ENCODE measurements at places on chromosomes 7 and 10.

DNA sequence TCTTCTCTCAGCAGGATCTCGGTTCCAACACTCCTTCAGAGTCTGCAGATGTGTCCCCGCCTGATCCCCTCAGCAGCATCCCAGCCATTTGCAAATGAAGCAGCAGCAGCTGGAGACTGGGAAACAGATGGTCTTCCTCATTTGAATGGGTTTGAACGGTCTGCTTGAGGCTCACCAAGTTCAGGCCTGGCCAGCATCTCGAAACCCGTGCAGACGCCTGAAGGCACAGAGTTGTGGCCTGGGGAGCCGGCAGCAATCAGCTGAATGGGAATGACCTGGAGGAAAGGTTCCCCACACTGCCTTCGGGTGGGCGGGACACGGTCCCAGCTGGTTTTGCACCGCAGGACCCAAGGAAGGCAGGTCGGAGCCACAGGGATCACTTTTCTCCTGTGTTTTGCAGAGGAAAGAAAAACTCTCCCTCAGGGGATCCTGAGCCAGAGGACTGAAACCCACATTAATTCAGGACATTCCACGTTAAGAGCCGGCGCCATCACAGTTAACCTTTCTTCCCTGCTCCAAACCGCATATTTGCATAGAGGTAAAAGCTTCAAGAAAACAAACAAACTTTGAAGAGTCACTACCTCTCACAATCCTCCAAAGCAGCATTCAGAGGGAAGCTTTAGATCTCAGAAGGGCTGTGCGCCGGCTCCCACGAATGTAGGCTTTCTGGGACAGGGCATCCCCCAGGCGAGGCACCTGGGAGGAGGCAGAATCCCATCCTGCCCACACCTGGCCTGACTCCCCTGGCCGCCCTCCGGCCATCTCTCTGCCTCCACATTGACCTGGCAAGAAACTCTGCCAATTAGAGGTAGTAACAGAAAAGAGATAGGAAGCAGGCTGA lies 17.7 kb downstream of the FGFR2 start:
- DNase-seq, result peak; percentile 76

DNA sequence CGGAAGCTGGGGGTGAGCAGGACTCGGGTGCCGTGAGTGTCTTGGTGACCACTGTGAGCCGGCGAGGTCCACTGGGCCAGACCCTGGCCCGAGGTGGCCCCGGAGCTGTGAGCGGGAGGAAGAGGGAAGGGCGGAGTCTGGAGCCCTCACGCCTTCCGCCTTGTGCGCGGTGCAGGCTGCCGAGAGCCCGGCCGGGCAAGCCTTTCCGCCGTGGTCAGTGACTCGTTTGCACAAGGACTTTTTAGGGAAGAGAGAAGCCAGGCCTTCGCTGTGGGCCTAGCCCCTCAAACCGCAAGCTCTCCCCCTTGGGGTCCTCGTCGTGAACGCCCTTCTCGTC lies 40.9 kb upstream of the ZNF32 start:
- DNase-seq, result peak; percentile 83

DNA sequence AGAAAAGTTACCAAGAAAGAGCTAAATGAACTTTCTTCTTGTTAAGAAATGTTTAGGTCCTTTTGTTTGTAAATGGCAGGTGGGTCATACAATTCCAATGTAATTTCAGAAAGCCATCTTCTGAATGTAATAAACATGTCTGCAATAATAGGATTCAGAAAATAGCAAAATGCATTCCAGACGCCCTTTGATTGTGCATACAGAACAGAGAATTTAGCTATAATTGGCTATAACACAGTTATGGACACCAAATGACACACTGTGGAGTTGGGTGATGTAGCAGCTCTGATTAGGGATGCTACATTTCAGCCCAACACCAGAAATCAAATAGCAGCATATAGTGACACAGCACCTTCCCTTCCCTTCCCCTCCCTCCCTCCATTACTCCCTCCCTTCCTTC lies 240.8 kb downstream of the SNX10 start:
- no peak for DNase-seq

DNA sequence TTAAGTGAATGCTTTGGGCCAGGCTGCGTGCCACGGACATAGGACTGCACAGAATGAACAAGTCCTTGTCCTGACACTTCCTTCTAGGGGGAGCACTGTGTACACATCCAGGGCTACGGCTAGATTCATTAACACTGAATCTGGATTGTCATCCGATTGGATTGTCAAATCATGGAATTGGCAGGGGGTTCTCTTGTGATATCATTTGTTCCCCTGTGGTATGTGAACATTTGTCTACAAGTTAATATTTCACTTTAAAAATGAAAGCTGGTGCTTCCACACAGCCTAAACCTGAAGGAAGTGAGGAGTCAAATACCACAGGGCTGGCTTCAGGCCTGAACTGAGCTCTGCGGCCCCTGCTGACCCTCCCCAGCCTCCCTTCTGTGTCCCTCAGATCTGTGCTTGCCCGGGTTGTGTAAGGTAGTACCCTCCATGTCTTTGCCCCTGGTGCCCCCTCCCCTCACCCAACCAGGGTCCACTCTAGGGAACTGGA lies 75.6 kb downstream of the SNX10 start:
- no peak for DNase-seq

- no peak for DNase-seq
These were observed 43.6 kb downstream of the ANKRD61 start for GRCh38 chr7:6074612-6075380.

DNA sequence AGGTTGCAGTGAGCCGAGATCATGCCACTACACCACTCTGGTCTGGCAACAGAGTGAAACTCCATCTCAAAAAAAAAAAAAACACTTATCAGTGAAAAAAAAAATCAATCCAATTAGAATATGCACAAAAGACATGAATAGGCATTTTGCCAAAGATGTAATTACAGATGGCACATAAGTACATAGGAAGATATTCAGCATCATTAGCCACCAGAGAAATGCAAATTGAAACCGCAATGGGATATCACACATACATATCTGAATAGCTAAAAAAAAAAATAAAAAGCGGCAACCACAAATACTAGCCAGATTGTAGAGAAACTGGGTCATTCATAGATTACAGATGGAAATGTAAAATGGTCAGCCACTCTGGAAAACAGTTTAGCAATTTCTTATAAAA lies 1310.8 kb downstream of the XPNPEP1 start:
- no peak for DNase-seq

DNA sequence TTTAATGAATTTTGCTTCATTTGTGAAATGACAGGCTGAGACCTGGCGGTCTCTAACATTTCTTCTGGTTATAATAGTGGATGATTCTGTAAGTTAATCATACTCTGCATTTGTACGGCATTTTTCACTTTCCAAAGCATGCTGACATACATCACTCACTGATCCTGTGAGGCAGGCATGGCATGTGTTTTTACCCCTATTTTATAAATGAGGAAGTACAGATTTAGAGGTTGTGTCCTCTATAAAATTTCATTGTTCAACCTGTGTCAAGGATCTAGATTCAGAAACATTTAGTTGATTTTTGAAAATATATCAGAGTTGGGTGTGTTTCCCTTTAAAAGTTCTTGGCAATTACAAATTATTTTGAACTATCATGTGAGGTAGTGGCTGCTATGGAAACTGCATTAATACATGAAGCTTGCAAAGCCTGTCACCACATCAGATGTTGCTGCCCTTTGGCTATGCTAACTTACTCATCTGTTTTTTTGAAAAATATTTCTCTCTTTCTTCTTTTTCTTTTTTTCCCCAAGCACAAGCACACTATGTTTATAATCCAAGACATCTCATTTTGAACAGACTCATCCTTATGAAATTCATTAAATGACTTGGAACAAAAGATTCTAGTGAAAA lies 172.7 kb downstream of the GNAI1 start:
- DNase-seq, result peak; percentile 61

- DNase-seq, result no peak
These were observed 40.5 kb upstream of the GDF10 start for GRCh38 chr10:47259466-47259865.

DNA sequence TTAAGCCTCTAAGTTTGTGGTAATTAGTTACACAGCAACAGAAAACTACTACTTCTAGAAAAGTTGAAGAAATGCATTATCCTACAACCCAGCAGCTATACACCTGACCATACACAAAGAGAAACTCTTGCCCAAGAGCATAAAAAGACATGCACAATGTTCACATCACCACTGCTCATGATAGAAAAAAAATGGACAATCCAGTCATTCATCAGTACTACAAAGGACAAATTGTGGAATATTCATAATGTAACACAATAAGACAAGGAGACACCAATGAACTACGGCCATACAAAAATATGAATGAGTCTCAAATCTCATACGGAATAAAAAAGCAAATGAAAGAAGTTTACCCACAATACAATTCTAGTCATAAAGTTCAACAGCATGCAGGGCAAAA lies 87.4 kb downstream of the ZFAND4 start:
- no peak for DNase-seq

- DNase-seq, result no peak
These were observed 6.4 kb downstream of the TMEM248 start for GRCh38 chr7:66927348-66927948.

DNA sequence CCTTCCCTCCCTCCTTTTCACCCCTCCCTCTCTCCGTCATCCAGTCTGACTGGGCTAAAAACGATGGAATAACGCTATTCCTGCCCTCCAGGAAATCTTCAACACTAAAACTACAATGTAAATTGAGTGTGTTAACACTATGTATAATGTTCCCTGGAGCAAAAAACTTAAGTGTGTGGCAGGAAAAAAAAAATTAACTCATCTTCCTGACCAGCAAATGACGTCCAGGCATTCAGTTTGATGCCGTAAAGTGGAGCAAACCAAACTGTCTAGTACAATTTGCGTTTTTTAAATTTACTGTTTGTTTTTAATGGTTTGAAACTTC lies 545 bp upstream of the MTPN start:
- no peak for DNase-seq

- DNase-seq, result no peak
These were observed 33.8 kb upstream of the SRI start for GRCh38 chr7:88253640-88254039.

GRCh38 chr7:112888781-112889180 lies 98.6 kb upstream of the TMEM168 start:
- DNase-seq, result no peak

DNA sequence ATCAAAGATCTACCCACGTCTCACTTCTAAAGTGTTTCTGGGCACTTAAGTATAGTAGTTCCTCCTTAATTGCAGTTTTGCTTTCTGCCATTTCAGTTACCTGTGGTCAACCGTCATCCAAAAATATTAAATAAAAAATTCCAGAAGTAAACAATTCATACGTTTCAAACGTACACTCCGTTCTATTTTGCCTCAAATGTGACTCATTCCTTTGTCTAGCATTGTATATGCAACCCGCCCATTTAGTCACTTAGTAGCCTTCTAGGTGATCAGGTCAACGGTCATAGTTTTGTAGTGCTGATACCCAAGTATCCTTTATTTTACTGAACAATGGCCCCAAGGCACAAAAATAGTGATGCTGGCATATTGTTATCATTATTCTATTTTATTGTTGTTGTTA lies 33.8 kb downstream of the HGF start:
- no peak for DNase-seq

- no peak for DNase-seq
These were observed 2.7 kb downstream of the CYP3A5 start for GRCh38 chr7:99677013-99677647.

- DNase-seq, result no peak
These were observed 708.7 kb downstream of the SUGCT start for GRCh38 chr7:40843338-40843985.

DNA sequence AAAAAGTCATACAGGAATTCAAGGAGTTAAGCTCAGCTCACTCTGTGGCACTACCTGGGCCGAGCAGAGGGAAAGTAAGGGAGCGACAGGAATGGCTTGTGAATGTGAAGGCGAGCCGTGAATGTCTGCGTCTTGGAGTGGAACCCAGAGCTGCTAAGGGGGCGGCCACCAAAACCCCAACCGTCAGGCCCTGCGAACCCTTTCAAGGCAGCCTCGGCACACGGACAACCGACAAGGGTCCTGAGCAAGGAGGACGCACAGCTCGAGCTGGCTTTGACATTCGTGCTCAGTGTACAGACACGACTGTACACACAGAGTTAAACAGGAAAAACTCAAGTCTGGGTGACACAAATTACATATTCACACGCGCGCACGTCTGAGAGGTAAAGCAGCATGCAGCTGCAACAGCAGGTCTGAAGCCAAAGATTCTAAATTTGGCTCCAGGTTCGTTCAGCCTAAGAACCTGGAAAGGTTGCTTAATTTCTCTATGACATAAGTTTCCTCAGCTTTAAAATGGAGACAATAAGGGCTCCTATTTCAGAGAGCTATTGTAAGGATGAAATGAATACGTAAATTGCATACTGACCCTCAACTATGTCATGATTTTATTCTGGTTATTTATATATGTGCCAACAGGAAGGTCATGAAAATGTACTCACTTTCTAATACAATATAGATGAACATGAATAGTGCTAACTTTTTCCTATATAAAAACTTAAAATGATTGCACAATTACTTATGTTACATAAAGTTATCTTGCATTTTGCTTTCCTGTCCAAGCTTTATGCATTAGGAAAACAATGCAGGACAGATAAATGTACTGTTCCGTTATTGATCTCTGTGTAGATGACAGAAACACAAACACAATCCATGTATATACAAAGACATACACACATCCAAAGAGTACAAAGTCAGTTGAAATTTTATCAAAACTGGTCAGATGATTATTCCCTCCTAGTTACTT lies 192.9 kb downstream of the ZMYND11 start:
- DNase-seq, result no peak

DNA sequence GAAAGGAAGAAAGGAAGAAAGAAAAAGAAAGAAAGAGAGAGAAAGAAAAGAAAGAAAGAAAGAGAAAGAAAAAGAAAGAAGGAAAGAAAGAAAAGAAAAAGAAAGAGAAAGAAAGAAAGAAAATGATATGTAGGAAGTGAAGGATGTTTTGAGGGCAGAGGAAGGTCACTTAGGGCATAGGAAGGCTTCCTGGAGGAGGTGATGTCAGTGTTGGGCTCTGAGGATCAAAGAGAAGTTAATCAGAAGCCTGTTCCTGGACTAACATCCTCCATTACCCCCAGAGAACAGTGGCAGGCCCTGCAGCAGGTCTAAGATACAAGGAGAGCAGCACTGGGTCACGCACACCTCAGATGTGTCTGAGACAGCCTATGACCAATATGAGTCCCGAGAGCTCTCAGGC lies 54.7 kb upstream of the CALN1 start:
- DNase-seq, result no peak

DNA sequence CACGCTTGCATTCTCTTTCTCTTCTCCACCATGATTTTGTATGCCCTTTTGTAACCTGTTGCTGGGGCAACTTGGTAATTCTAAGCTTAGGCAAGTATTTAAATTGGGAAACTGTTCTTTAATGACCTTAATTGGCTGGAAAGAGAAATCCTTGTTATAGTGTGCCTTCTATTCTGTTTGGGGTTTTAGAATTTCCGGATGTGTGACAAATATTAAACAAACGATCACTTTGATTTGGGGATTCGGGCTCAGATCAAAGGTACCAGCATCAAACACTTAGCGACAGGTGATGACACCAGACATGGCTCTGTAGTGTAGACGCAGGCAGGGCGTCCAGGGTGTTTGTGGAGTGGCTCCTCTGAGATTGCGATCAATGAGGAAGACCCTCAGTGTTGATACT lies 55.0 kb downstream of the RAB11FIP2 start:
- DNase-seq, result no peak

GRCh38 chr7:111835066-111835465 lies 272.8 kb upstream of the IMMP2L start:
- DNase-seq, result no peak

Measured in stomach (tissue), 19 donors.